ENCODE measurements at places on chromosomes 7 and 10.

DNA sequence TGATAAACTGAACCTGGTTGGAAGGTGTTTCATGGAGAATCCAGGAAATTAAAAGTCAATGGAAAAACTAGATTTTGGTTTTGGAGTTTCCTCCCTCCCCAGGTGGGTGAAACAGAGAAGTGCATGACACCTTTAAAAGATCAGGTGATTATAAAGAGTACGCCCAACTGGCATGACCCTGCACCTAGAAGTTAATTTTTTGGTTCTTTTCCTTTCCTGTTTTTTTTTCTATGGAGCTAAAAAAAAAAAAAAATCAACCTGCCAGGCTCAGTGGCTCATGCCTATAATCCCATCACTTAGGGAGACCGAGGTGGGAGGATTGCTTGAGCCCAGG lies 7.9 kb downstream of the GJD4 start:
- no peak for DNase-seq

GRCh38 chr10:42482411-42482810 lies 156.0 kb downstream of the ZNF33B start:
- DNase-seq: no peak

GRCh38 chr7:132296820-132297219 lies 279.4 kb downstream of the PLXNA4 start:
- DNase-seq: no peak

GRCh38 chr10:98252464-98252863 lies 15.5 kb downstream of the LOXL4 start:
- DNase-seq: peak; percentile 45

DNA sequence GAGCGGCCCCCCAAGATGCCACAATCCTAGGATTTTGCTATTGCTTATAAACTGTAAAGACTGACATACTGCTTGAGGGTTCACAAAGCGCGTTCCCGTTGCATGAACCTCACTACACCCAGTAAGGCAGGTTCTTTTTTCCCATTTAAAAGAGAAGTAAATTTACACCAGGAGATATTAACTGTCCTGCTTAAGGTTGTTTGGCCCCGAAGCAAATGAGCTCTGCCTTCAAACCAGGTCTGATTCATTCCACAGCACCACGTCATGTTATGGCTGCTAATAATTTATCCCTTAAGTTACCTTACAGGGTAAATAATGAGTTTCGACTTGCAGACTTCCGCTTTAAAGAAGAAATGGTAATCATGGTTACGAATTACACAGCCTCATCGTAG lies 559 bp upstream of the FKBP14 start:
- no peak for DNase-seq

GRCh38 chr10:22697800-22698199 lies 16.6 kb downstream of the PIP4K2A start:
- DNase-seq: no peak

GRCh38 chr7:106952658-106953231 lies 87.7 kb downstream of the PIK3CG start:
- no peak for DNase-seq

- DNase-seq: no peak
Observed at GRCh38 chr10:132994185-132994796, 51.9 kb upstream of the CFAP46 start.

DNA sequence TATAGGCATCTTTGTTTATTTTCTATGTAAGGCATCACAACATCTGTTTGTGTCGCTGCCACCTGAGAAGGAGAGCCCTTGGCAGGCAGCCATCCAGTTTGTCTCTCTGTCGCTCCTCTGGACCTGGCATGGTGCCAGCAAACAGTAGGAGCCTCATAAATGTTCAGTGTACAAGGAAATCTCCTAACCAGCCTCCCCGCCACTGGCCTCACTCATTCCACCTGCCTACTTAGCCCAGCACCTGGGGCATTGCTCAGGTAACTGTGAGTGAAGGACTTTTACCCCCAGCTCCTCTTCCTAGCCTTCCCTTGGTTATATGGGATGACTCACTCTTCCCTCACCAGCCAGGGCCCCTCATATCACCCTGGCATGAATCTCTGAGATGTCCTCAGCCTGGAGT lies 61.7 kb upstream of the NPTX2 start:
- no peak for DNase-seq

- DNase-seq: no peak
Observed at GRCh38 chr7:43211286-43211685, 98.8 kb downstream of the HECW1 start.

GRCh38 chr10:13920031-13920430 lies 333.3 kb downstream of the PRPF18 start:
- DNase-seq: no peak

DNA sequence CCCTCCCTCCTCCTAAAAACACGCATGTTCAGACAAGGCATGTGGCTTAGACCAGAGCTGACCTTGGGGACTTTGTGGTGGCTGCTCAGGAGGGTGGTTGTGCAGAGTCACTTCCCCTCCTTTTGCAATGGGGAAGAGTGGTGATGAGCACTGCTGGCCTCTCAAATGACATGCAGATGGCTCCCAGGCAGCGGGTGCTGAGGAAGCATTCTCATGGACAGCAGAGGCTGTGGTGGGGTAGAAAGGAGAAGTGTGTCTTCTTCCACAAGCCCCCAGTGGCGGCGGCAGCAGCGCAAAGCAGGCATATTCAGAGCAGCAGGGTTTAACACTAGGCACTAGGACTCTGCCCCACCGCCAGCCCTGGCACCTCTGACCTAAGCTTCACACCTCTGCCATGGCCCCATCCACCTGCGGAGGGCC lies 105.9 kb upstream of the ANLN start:
- no peak for DNase-seq

- DNase-seq: peak; percentile 50
Observed at GRCh38 chr10:113226399-113226798, 276.4 kb downstream of the TCF7L2 start.

- no peak for DNase-seq
Observed at GRCh38 chr10:23174977-23175512, 17.1 kb upstream of the PTF1A start.

DNA sequence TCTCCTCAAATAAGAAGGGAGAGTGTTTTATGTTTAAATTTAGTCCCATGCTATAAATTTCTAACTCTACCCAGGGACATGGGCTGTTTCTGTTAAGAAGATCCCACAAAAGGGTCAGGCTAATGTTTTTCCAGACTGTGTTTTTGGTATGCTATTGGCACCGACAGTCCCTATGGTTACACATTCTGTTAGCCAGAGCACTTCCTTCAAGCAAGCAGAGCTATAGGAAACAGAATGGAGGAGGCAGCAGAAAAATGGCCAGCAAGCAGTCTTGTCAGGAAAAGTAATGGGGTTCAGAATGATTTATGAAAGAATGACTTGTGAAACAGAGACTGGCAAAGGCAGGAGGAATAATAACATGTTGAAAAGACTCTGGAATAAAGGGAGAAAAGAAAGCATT lies 44.8 kb upstream of the PHYHIPL start:
- DNase-seq: no peak

DNA sequence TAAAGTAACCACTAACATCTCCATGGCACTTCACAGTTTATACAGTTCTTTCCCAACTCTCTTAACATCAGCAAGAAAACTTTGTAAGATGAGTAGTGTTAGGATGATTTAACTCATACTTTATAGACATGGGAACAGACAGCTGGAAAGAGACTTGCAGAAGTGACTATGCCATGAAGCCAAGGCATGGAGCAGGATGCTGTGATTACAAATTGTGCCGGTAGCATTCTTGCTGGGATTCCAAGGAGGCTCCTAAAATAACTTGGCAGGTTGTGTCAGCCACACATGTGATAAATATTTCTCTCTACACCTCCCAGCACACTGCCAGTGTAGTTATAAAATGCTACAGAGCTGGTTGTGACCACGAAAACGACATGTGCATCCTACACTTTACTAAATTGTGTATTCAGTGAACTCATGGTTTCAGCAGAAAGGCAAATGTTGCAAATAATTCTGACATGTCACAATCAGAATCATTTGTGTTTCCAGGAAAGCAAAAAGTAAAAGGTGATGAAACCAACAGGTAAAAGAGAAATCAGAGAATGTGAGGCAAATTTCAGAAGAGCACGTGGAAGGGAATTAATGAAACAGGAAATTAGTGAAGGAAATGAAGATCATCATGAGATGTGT lies 5.6 kb upstream of the CYP3A4 start:
- DNase-seq: no peak

- DNase-seq: no peak
Observed at GRCh38 chr10:3046210-3046779, 21.1 kb upstream of the PFKP start.

GRCh38 chr7:1900847-1901246 lies 230.8 kb downstream of the ELFN1 start:
- no peak for DNase-seq

GRCh38 chr7:33517191-33517590 lies 387.8 kb downstream of the BBS9 start:
- no peak for DNase-seq

DNA sequence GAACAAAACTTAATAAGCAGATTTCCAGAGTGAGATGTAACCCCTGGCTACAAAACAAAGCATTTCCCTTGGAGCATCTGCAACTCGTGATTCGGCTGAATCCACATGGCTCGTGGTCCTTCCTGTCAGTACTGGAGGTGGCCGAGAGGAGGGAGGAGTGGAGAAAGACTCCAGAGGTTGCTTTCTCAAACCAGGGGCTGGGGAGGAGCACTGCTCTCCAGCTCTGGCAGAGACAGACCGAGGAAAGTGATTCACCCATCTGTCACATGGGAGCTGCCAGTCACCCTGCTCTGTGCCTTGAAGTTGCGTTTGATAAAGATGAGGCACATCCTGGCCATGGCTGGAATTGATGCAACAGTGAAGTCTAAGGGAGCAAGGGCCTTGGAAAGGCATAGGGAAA lies 72.7 kb downstream of the COL13A1 start:
- DNase-seq: no peak

- DNase-seq: no peak
Observed at GRCh38 chr10:98516352-98516751, 69.6 kb upstream of the HPS1 start.

GRCh38 chr7:100130608-100131453 lies 4.1 kb downstream of the MBLAC1 start:
- peak; percentile 88 for DNase-seq

- DNase-seq: no peak
Observed at GRCh38 chr10:1367938-1368841, 312.0 kb downstream of the WDR37 start.

GRCh38 chr7:145016068-145016467 lies 180.2 kb upstream of the TPK1 start:
- DNase-seq: no peak

- DNase-seq: no peak
Observed at GRCh38 chr7:150973571-150974451, 4.3 kb downstream of the KCNH2 start.

DNA sequence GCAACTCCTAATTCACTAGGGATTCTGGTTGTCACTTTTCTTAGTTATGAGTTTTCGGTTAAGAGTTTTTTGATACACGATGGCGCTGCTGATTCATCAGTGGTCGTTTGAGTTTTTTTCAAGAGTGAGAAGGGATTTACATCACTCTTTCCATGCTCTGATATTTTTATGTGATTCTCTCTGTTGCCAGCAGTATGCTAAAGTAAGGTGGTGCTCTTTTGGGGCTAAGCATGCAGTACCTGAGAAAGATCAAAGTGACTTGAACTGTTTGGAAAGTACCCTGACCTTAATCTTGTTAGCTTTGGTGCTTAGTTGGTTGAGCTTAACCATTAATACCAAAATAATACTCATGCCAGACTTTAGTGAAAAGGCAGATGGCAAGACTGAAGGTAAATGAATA lies 28.1 kb downstream of the STAMBPL1 start:
- DNase-seq: no peak

- no peak for DNase-seq
Observed at GRCh38 chr7:156732091-156732625, 91.6 kb downstream of the RNF32 start.

DNA sequence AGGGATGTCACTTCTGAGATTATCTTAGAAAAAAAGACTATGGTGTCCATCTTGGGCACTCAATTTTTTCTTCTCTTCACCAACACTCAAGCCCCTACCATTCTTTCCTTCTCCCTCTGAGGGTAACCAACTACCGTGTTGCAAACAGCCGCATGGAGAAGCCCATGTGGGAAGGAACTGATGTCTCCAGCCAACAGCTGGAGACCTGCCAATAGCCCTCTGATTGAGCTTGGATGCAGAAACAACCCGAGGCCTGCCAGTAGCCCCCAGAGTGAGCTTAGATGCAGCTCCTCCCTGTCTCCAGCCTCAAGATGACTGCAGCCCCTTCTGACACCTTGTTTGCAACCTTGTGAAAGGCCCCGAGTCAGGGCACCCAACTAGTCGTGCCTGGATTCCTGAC lies 36.4 kb upstream of the CHCHD3 start:
- no peak for DNase-seq

DNA sequence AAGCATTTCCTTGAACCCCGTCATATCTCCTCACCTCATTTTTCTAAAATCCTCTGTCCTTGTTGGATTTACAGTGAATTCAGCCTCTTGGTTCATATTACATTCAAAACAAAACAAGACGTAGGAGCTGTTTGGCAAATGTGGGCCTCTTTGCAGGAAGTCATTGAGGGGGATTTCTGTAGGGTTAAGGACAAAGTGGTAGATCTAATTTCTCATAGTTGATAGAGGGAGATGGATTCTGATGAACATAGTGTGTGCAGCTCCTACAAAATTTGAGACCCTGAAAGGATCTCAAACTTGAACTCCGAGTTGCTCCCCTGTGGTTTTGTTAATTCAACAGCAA lies 682 bp downstream of the TBXAS1 start:
- DNase-seq: no peak

DNA sequence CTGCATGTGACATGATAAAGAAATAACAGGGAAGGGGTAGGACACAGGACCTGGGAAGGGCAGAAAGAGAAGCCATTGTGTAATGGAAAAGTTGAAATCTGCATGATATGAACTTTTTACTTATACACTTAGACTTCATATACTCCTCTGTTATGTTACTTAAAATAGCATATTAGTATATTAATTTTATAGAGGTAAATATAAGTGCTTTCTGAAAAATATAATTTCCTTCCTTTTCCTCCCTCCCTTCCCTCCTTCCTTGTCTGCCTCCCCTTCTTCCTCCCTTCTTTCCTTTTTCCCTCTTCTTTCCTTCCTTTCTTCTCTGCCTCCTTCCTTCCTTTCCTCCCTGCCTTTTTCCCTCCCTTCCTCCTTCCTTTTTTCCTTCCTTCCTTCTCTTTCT lies 363.7 kb downstream of the CALN1 start:
- DNase-seq: no peak

DNA sequence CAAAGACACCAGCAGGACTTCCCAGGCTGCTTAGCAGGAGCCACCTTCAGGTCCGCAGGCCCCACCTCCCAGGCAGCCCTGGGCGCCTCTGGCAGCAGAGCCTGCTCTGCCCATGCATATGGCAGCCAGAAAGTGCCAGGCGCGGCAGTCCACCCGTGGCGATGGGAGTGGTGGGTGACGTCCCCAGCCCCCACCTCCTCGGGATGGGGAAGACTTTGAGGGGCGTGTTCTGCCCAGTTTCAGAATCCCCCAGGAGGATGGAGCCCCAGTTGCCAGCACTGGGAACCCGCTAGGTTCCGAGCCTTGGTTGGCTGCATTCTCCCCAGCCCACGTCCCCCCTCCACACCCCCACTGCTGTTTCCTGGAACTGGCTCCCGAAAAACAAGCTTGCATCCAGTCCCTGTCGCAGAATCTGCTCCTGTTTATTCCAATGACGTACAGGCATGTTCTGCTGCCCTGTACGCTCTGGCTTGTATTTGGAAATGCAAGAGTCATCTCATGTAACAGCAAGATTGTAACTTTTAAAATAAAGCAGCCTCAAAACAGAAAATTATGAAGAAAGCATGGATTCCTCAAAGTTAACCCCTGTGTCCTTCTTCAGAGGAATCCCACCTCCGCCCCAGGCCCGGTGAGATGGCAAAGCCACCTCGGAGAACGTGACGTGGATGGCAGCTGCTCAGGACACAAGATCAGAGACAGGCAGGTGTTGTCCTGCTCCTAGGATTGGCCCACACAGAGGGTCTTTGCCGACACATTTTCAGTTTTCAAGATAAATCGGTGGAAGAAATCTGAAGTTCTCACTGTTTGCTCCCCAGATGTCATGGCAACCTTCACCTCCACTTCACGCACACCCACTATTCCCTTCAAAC lies 87.8 kb upstream of the PPP2R2D start:
- no peak for DNase-seq
